ENCODE measurements at places on chromosomes 7 and 10.

GRCh38 chr10:129728905-129729795 is 234.9 kb downstream of the EBF3 start:
- DNase-seq: no peak

DNA sequence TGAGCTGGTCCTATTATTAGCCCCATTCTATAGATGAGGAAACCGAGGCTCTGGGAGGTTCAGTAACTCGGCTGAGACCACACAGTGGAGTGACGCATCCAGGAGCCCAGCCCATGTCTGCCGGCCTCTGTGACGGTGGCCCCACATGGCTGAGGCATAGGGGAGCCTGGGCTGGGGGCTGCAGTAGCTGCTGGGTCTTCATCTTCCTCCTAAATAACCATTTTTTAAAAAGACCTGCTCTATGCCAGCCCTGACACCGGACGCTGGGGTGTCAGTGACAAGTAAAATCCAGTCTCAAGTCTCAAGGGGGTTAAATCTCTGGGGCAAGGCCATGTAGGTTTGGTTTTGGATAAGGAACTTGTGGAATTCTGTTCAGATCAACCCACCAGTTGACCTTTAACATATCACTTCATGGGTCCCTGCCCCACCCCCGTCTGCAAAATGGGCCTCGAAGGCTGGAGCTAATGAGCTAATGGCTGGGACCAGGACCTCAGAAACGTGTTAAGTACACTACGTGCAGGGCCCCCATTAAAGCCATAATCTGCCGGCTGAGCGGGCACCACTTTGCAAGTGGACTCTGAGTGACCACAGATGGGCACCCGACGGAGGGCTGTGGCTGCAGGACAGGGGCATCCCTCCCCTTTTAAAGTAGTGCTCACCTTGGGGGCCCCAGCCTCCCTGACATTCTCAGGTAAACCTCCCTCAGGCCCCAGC is 136.5 kb upstream of the UNC5B start:
- DNase-seq: no peak

- no peak for DNase-seq
Observed at GRCh38 chr10:129945941-129946760, 17.9 kb downstream of the EBF3 start.

DNA sequence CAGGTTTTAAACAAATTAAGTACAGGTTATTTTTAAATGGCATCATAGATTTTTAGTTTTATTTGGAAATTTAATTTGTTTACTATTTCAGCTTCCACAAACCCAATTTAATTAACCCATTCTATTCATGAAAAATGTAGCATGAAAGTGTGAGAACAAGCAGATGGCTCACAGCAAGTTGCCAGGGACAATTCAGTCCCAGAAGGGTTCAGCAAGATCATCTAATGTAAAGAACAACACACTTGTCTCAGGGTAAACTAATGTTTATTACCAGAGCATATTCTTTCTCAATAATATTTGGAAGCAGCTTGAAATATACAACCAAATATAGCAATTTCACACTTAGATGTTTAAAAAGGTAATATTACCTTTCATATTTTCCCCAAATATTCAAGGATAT is 166.9 kb upstream of the SLC13A1 start:
- no peak for DNase-seq

DNA sequence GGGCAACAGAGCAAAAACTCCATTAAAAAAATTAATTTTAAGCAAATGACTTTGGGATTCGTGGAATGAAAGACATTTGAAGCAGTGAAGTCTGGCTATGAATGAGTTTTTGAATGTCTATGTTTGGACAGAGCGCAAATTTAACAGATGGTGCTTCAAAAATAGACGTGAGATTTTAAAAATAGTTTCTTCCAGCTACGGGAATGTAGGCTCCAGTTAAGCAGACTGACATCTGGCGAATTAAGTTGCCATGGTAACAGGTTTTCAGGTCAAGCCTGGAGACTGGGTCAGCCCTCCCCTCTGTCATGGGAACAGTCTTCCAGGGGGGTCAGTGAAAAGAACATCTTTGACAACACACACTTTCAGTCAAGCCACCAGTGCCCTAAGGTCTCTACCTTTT is 62.0 kb downstream of the MYOF start:
- no peak for DNase-seq

- DNase-seq: no peak
Observed at GRCh38 chr7:39845006-39845405, 105.0 kb upstream of the CDK13 start.

DNA sequence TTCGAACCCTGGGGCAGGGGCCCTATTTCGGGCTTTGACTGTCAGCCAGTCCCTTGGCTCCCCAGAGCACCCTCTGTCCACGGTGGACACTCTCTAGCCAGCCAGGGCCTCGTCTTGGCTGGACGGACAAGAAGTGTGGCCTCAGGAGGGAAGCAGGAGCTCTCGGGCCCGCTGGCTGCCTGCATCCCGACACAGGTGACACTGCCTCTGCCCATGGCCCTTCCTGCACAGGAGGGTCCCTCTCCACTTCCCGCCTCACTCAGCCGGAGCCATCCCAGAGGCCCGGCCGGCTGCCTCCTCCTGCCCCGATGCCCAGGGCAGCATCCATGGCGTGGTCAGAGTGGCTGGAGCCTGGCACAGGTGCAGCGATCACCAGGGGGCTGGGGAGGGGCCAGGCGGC is 7.9 kb downstream of the ADGRA1 start:
- no peak for DNase-seq

GRCh38 chr10:72308320-72308987 is 34.7 kb downstream of the DDIT4 start:
- DNase-seq: no peak

DNA sequence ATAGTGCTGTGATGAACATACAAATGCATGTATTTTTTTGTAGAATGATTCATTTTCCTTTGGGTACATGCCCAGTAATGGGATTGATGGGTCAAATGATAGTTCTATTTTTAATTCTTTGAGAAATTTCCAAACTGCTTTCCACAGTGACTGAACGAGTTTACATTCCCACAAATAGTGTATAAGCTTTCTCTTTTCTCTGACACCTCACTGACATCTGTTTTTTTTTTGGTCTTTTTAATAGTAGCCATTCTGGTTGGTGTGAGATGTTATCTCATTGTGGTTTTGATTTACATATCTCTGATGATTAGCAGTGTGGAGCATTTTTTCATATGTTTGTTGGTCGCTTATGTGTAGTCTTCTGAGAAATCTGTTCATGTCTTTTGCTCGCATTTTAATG is 195.0 kb upstream of the AGK start:
- DNase-seq: no peak

- DNase-seq: no peak
Observed at GRCh38 chr10:60611291-60611747, 167.0 kb upstream of the CDK1 start.

- no peak for DNase-seq
Observed at GRCh38 chr10:129755621-129756020, 208.5 kb downstream of the EBF3 start.

DNA sequence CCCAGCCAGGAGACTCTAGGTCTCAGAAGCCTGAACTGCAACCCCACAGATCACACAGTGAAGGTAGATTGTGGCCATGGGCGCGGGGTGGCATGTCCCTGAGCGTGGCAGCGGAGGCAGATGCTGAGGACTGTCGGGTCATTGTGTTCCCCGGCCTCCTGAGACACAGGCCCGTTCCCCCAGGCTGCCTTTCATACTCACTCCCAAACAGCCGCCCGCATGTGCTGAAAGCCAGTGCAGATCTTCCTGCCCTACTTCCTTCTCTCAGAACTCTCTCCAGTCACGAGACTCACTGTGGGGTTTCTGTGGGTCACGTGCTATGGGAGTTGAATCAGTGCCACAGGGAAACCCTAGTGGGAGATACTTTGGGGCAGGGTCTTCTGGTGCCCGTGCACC is 48.0 kb downstream of the ZNF467 start:
- DNase-seq: no peak

DNA sequence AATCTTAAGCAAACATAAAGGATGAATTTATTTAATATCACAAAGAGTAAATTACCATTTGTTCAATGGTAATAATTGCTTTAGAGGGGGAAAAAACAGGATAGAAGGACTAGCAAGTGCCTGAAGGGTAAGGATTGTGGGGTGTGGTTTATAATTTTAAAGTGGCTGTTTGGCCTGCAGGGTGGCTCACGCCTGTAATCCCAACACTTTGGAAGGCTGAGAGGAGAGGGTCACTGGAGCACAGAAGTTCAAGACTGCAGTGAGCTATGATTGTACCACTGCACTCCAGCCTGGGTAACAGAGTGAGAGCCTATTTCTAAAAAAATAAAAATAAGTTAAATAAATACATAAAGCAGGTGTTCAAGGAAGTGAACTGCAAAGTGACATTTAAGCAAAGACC is 199.9 kb upstream of the AHR start:
- no peak for DNase-seq

DNA sequence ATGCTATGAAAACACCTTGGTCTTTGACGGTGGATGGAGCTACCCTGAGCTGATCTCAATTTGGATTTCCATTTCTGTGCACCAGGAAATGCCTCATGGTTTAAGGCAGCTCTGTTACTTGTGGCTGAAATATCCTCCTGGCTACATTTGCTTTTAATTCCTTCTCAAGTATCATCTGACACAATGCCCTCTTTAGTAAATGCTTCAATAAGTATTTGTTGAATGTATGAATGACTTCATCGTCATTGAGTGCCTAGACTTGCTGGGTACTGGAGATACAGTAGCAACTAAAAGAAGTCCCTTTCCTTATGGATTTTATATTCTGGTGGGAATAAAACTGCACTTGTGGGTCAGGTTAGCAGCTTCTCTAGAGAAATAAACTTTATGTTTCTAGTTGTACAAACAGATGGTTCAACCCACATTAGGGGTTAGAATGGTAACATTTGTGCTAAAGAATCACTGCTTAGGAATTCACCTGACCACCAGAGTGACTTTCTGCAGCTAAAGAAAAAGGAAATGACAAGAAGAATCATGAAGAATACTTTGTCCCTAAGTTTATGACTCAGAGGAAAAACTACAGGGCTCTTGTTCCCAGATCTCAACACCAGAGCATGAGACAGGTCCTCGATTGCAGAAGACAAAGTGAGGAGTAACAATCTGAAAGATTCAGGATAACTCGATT is 21.8 kb upstream of the SMNDC1 start:
- no peak for DNase-seq

DNA sequence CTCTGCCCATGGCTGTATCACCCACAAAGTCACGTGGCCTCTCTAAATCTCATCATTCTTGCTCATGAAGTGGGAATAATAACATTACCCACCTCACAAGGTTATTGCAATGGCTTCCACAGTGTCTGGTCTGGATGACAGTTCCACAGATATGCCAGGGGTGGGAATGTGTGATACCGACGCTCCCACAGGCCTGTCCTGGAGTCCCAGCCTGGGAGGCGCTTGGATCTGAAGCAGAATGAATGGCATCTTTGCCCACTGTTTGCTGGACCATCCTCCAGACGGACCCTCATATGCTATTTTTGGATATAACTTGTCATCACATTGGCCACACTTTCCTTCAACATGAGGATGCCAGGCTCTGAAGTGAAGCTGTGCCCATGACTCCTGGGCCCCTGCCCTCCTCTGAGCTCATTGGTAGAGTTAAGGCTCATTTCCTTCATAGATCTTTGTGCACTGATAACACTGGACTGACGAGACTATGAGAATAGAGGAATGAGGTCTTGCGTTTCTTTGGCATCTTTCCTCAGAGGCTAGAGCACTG is 279.8 kb upstream of the ZNF32 start:
- DNase-seq: no peak

- no peak for DNase-seq
Observed at GRCh38 chr10:129511758-129512157, 44.7 kb downstream of the MGMT start.

DNA sequence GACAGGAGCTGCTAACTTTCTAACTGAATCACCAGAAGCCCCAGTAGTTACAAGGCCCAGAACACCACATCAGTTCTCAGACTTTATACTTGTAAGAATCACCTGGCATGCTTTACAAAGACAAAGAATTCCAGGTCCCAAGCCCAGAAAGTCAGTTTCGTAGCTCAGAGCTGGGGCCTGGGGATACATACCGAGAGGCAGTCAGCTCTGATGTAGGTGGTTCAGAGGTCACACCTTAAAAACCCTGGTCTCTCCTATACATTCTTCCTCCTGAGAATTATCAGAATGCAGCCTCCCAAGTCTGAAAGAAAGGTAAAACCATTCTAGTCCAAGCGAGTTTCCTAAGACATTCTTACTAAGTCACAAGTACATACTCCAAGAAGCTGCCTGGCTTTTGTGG is 2.3 kb downstream of the GRB10 start:
- DNase-seq: no peak

DNA sequence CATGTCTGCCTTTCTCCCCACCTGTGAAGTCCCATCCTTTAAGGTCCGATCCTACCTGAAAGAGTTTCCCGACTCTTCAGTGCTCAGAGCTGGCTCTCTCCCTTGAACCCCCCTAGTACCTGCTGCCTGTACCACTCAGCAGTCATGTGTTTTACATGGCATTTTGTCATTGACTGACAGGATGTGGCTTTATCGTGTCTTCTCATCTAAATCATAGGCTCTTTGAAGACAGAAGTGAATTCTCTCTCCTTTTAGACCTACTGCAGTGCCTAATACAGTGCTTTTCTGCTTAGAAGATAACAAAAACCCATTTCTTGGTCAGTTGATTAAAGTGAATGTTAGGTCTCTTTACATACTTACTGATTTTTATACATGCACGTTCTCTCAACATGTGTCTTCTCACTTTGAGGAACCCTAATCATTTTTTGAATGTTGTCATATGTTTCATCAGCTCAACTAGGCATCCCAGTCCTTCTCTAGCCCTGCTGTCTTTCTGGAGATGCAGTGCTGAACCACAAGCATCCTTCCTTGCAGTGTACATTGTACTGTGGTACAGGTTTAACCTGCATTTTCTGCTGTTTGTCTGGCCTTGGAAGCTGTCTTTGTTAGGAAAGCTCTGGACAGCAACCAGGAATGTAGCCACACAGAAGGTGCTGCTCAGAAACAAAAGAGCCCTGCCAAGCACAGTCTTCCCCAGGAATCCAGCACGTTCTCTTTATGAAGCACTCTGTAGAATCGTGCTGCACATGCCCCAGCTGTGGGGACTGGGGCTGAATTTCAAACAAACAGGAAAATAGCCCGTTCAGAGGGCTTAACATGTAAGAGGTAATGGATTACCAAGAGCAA is 28.1 kb upstream of the LRRC4 start:
- DNase-seq: no peak

- no peak for DNase-seq
Observed at GRCh38 chr10:73043319-73043718, 53.3 kb downstream of the P4HA1 start.

DNA sequence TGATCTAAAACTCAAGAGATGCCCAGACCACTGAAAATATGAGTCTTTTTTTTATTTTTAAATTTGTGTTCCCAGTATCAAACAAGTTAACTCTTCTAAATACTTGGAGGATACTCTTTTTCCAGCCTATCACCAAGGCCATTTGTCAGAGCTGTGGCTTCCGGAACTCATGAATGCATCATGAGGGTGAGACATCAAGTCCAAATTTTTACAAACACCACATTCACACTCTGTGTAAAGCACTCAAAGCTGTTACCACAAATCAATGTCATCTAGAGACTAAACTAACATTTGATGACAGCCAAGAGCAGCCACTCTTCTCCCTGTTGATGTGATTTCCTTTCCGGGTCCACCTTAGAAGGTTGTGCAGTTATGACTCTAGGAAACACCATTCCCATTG is 43.8 kb upstream of the ARID5B start:
- no peak for DNase-seq
